ENCODE measurements at places on chromosomes 2 and 18.
A peak's percentile ranks its signal among the peaks of the same experiment; 100 is the strongest.

DNA sequence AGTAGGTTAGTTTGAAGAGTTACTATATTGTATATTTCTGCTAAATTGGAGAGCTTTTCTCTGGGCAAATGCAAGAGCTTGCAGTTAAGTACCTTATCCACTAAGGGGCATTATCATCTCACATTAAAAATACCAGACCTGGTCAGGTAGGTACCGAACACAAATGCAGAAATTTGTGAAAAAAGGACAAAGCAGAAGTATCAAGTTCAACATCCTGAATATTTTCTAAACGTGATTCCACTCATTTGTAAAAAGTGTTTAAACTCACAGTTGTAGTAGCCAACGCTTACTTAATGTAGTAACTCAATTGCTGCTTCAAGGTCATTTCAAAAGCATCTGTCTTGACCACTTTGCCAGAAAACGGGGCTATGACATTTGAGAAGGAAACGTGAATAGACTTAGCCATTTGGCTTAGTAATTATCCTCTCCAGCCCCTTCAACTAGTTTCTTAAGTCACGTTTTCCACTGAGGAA, 52.1 kb downstream of the CYRIA start:
- peak; percentile 33 for DNase-seq

DNA sequence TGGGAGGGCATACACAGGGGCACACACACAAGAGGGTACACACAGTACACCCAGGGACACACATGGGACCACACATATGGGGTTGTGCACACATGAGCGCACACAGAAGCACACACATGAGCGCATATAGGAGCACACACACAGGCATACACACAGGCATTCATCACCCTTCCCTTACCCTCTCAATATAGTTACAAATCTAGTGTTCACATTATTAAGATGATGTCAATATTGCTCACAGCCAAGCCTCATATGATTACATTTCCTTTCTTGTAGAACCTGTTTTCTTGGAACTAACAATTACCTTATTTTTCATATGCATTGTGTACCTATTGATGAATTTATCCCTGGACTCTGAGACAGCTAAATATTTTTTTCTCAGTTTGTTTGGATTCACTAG, 156.7 kb downstream of the FHOD3 start:
- DNase-seq = no peak

GRCh38 chr2:68435615-68436014, 31.5 kb downstream of the FBXO48 start:
- no peak for DNase-seq

GRCh38 chr18:45879681-45880655, 54.5 kb downstream of the SIGLEC15 start:
- DNase-seq = peak; percentile 65

DNA sequence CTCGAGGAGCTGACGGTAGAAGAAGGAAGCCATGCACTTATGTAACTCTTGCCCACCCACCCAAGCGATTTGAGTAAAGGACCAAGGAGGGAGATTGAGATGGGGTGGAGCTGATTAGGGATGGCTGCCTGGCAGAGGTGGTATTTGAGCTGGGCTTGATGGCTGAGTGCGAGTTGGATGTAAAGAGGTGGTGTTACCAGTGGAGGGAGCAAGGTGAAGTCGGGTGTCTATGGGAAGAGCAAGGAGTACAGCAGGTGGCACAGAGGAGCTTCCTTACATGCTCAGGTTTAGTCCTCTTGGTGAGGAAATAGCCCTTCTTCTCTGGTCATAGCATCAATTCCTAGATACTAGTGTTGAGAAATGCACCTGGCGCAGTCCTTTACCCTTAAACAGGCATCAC, 294.2 kb upstream of the SKOR2 start:
- no peak for DNase-seq

- DNase-seq = no peak
Measured at GRCh38 chr2:157746234-157746950, 117.7 kb upstream of the ACVR1C start.
